Activated CD4-positive, alpha-beta memory T cell treated with anti-CD3 and anti-CD28 coated beads, Interleukin-2, amount 10 ng/mL, durations not matched to agents 7 days and 5 days (primary cell): ENCODE measurements at places on chromosomes 5 and 9. TPM values are rescaled to one million over a fixed set of nuclear protein-coding genes. Genes with fewer than 3 reads are reported as not detected.

The MYMK gene
- total RNA-seq: not detected

DNA sequence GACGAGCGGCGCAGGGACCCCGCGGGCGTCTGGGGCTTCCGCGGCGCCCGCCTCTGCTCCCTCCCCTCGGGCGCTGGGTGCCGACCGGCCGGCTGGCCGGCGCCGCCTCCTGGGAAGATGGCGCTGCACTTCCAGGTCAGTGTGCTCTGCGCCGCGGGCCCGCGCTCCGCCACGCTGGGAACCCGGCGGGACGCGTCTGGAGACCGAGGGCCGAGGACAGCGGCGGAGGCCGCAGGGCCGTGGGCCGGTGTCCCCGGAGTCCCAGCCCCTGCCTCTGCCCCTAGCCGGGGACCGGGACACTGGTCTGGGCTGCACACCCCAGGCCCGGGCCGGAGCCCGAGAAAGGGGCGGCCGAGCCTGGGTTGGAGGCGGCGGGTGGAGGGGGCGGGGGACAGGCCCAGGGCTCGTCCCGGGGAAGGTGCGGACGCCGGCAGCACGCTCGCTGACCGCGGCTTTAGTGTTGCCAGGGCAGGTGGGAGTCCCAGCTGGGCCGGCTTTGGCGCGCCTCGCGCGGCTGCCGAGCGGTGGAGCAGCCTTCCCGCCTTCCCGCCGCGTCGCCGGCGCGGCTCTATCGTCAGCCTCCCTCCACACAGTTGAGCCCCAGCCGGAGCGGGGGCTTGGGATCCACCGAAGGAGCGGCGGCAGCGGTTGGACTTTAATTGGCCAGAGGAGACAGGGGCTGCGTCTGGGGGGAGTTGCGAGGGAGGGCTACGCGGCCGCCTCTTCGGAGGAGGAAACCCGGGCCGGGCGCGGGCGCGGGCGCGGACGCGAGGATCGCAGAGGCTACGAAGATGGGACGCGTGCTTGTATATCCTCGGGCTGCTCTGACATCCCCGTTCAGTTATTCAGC lies at the start of gene RANBP17:
Gene RANBP17 (plus strand): TSS at position 102 of the 850 bp plus-strand sequence.
- no peak for DNase-seq

GRCh38 chr9:114580609-114581193 lies 6.9 kb upstream of the ATP6V1G1 start:
- DNase-seq: no peak

GRCh38 chr9:76045221-76045620 lies 154.7 kb downstream of the PCSK5 start:
- DNase-seq: no peak

- DNase-seq: no peak
These were observed 696.2 kb upstream of the COX7C start for GRCh38 chr5:85921590-85921989.

The PCDHB3 gene
- total RNA-seq: not detected

- no peak for DNase-seq
These were observed 30.8 kb upstream of the TJP2 start for GRCh38 chr9:69143291-69143690.

DNA sequence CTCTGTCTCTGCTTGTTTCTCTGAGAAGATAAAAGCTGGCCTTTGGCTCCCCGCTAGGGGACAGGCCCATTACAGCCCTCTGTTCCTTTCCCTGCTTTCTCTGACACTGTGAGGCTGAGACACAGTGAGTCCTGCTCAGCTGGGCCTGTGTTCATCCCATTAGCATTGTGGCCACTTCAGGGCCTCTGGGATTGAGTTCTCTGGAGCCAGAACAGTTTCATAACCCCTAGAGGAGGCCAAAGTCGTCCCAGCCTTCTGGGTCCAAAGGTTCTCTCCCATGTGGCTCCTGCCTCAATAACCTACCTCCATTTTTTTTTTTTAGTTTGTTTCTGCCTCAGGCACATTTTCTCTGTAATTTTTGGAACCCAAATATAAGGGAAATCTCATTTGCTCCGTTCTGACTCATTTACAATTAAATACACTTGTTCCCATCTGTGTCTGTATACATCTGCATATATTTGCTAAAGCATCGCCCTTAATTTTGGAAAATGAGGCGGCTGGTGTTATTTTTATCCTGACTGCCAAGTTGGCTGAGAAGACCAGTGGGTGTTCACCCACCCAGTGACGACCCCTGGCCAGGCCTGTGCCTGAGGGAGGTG lies 27.3 kb upstream of the CTNNA1 start:
- no peak for DNase-seq

The IFNA6 gene
- total RNA-seq: not detected

- no peak for DNase-seq
These were observed 39.2 kb downstream of the ANXA2R start for GRCh38 chr5:43000914-43001313.
